Activated effector memory CD4-positive, alpha-beta T cell treated with anti-CD3 and anti-CD28 coated beads, Interleukin-2, amount 50 U/mL, for 16 hours (primary cell): ENCODE measurements at places on chromosomes 13 and 19.

- no peak for DNase-seq
These were observed 245.1 kb downstream of the LMO7 start for GRCh38 chr13:75881109-75881775.

- DNase-seq, result no peak
These were observed 25.0 kb downstream of the MEGF8 start for GRCh38 chr19:42350417-42350816.

DNA sequence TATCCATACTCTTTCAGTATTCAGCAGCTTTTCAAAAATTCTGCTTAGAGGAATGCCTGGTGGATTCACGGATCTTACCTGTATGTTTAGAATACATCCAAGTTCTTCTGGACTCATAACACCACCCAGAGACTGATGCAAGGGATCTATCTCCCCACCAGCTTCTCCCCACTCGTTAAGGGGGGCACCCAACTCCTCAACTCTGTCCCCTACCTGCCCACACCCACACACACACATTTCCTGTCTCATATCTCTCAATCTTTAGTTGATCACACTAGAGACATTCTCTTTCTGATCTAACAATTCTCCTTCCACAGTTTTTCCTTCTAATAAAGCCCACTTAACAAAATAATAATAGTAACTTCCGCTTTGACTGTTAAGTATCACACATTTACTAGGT lies 110.1 kb downstream of the DLEU7 start:
- no peak for DNase-seq

DNA sequence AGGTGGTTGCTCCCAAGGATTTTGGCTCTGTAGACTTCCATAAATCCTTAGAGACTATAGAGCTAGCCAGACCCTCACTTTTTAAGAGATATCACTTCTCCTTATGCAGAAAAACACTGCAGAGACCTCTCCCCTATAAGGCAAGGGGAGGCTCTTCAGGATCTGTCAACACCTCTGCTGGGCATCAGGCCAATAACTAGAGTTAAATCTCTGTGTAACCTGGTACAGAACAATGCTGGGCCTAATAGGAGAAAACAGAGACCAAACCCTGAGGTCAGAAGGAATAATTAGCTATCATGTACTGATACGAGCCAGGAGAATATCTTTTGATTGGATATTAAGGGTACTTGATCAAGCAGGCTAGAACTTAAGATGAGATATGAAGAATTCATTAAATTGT lies 358.5 kb downstream of the TBC1D4 start:
- no peak for DNase-seq

- no peak for DNase-seq
These were observed 5.7 kb upstream of the FBXO27 start for GRCh38 chr19:39038098-39038497.

GRCh38 chr13:32647926-32648325 lies 61.7 kb downstream of the PDS5B start:
- no peak for DNase-seq

- DNase-seq, result no peak
These were observed 177.3 kb upstream of the KL start for GRCh38 chr13:32838945-32839344.

DNA sequence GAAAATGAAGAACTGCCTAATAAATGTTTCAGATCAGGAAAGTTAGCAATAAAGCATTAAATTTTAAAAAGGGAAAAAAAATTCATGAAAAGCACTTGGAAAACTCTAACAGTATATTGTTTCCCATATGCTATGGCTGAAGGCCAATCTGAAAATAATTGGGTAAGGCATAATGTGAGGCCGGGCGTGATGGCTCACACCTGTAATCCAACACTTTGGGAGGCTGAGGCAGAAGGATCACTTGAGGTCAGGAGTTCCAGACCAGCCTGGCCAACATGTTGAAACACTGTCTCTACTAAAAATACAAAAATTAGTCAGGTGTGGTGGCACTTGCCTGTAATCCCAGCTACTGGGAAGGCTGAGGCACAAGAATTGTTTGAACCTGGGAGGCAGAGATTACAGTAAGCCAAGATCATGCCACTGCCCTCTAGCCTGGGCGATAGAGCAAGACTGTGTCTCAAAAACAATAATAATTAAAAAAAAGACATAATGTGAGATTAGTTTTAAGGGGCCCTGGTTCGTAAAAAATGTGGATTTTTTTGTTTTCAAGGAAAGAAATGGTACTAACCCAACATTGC lies 15.2 kb downstream of the INTS6 start:
- DNase-seq, result no peak

GRCh38 chr13:39034085-39034484 lies 3.8 kb downstream of the PROSER1 start:
- no peak for DNase-seq

DNA sequence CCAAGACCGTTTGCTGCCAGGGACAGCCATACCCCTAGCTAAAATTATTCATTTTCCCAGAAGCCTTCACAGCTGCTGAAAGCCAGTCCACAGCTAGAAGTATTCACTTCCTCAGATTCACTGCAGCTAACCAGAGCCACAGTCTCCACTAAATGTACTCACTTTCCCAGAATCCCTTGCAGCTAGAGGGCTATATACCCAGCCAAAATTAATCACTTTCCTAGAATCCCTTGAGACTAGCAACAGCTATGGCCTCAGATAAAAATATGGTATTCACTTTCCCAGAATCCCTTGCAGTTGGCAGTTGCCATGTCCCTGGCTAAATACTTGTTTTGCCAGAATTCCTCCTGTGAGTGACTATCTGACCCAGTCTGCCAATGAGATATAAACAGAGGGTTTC lies 13.8 kb upstream of the MEIS3 start:
- no peak for DNase-seq

DNA sequence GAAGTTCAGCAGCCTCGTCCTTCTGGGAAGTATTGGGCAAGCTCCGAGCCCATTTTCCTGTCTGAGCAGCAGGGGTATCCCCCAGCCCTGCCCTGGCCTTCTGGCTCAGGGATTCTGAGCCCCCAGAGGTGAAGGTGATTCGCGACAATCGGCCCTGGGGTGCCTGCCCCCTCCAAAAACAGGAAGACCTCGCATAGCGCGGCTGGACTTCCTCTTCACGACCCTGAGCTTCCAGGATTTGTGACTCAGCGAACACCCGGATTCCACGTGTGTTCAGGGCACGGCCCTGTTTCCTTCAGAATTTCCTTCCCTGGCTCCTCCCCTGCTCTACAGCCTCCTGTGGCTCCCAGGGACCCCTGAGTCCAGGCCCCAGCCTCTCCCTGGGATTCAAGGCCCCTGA lies at the start of gene SEMA6B:
TSS of gene SEMA6B (minus strand) at position 116 of the 400 bp plus-strand sequence. CDS start 1,227 bp downstream, outside the sequence.
- DNase-seq, result no peak

DNA sequence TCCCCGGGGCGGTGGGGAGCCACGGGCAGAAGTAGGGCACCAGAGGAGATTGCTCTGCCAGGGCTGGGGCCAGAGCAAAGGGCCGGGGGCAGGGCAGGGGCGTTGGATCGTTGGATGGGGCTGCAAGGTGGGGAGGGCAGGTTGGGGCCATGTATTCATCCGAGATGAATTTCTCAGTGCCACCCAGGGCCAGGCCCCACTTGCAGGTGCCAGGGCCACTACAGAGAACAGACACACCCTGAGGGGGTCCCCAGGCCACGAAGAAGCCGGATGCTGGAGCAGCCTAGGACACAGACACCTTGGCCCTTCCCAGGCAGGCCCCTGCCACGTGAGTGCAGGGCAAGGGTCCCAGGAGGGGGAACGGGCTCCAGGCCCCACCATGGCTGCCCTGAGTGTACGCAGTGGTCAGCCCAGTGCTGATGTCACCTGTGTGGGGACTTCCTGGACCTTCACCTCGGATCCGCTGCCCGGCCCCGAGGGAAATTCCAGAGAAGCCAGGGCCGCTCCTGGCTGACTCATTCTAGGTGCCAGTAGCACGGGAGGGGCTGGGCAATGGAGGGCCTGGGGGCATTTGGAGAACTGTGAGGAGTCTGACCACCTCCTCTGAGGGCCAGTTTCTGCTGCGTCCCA lies 9.6 kb upstream of the SBNO2 start:
- DNase-seq, result peak; percentile 60

DNA sequence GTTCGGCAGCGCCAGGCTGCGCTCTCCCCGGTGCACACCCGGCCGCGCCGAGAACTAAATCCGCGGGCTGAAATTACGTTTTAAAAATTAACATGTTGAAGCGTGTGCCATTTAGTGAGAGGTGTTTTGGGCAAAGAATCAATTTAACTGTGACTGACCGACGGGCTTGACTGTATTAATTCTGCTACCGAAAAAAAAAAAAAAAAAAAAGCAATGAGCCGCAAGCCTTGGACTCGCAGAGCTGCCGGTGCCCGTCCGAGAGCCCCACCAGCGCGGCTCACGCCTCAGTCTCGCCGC lies 9.6 kb upstream of the SOX1 start:
- DNase-seq, result no peak

DNA sequence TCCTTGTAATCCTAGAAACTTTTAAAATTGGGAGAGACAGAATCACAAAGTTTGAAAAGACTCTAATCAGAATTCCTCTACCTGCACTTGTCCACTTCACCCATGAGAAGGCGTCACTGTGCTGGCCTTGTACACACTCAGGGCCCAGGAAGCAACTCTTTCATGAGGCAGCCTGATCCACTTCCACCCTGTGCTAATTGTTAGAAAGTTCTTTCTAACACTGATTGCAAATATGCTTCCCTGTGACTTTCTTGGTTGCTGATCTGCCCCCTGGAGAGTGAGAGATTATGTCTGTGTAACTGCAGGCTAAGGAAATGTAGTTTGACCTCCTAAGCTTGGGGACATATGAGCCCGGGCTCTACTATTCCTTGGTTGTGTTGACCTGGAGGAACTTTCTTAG lies 494.6 kb downstream of the MYO16 start:
- DNase-seq, result no peak

DNA sequence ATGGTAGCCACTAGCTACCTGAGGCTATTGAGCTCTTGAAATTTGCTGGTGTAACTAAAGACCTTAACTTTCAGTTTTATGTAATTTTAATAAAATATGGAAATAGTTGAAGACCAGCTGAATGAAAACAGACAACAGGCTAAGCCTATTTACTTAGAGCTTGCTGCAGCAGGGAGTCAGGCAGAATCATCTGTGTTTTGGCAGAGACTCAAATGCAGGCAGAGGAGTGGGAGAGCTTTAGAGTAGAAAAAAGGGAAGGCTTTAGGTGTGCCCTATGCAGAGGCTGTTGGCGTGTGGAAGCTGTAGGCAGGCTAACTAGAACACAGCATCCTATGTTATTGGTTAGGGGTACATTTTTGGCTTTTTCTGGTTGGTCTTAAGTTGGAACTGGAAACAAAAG lies 304.9 kb upstream of the NBEA start:
- DNase-seq, result no peak

DNA sequence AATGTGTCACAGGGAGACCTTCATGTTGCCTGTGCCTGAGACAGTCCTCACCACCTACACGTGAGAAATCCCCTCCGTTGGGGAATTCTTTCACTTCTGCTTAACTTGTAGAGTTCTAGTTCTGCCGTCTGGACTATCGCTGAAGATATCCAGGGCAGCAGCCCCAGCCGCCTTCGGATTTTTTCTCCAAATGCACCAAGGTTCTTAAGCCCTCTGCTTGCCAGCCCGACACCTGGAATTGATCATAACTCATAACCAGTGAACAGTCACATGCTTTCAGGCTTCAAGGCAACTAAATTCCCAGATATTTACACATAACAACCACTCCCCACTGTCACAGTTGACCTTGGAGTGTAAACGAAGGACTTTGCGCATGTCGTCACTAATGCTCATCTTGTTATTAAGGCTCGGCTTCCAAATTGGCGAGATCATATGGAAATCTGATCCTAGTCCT lies 114.4 kb downstream of the RAB20 start:
- DNase-seq, result no peak

DNA sequence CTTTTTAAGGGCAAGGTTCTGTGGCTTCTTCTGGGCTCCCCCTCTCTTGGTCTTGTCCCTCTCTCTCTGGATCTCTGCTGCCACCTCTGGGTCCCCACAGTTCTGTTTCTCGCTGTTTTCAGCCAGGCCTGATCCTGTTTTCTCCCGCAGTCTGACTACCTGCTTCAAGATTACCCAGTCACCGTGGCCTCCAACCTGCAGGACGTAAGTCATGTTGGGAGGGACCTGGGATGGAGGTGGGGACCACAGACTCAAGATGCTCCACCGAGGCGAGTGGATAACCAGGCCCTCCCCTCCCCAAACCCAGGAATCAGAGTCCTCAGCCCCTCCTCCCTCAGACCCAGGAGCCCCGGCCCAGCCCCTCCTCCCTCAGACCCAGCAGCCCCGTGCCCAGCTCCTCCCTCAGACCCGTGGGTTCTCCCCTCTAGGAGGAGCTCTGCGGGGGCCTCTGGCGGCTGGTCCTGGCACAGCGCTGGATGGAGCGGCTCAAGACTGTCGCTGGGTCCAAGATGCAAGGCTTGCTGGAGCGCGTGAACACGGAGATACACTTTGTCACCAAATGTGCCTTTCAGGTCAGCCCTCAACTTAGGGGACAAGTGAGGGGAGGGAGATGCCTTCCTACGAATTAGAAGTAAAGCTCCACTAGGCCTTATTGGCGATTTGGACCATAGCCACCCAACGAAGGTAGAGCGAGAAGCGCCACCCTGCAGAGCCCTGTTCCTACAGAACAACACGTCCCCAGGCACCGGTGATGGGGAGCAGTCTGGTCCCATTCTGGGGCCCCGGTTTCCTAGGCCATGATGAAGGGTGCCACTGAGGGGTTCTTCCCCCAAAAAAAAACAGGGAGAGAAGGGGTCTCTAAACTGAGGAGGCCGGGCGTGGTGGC lies 2.2 kb downstream of the FLT3LG start:
- peak; percentile 90 for DNase-seq

GRCh38 chr13:32902029-32902780 lies 114.0 kb upstream of the KL start:
- no peak for DNase-seq
